ENCODE measurements at places on chromosomes 1 and 21.

DNA sequence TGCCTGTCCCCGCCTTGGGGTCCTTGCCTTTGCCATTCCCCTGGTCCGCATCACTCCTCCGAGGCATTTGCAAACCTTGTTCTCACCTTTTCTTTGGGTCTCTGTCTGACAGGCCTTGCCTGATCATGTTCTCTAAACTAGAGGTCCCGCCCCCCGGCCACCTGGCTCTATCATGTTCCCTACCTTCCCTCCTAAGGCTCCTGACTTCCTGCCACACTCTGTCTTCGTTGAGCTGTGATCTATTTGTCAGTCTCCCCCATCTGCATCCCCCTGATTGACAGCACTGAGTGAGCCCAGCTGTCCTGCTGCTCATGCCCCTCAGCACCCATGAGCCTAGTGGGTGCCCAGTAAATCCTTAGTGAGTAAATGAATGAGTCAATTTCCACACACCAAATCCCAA, 22.8 kb downstream of the ERG start:
- no peak for DNase-seq

- DNase-seq = no peak
Observed at GRCh38 chr21:25640202-25640942, 1.3 kb downstream of the JAM2 start.

- DNase-seq = no peak
Observed at GRCh38 chr1:194734970-194735369, 1548.6 kb upstream of the B3GALT2 start.

DNA sequence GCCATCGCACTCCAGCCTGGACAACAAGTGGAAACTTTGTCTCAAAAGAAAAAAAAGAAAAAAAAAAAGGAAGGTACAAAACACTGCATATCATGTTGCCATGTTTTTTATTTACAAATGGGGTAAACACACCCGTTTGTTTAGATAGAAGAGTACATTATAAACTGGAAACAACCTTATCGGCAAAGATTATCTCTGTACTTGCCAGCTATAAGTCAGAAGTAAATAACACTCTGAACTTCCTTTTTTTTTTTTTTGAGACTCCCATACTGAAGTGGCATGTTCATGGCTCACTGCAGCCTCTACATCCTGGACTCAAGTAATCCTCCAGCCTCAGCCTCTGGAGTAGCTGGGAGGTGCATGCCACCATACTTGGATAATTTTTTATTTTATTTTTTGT, 21.9 kb downstream of the USP48 start:
- DNase-seq = no peak

- DNase-seq = no peak
Observed at GRCh38 chr1:108053270-108054013, 88.5 kb upstream of the VAV3 start.

- DNase-seq = no peak
Observed at GRCh38 chr1:223834660-223835263, 11.0 kb downstream of the TP53BP2 start.

DNA sequence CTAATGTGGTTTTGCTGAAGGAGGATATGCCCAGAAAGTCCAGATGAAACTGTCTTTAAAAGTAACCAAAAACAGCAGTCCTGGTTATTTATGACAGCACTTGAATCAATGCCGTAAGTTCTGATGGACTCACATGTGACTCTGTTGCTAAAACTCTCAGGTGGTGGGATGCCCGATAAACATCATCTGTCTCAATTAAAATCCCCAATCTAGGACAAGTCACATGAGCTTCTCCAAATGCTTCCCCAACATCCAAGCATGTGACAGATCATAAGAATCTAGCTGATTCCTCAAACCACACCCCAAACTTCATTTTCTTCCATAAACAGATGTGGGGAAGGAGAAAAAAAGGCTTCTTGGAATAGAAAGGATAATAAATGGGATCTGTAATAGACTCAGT, 786 bp upstream of the CTSK start:
- no peak for DNase-seq

DNA sequence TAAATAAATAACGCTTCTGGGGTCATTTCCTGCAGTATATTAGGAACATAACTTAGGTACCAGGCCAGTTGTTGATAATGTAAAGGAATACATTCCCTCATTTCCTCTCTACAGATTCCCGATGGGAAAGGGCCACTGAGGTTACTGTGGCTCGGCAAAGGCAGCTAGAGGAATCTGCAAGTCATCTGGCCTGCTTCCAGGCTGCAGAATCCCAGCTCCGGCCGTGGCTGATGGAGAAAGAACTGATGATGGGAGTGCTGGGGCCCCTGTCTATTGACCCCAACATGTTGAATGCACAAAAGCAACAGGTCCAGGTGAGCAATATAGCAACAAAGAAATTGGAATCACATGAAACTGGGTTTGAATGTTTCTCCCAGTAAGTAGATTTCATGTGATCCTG, 109.6 kb upstream of the BMP8A start:
- no peak for DNase-seq

DNA sequence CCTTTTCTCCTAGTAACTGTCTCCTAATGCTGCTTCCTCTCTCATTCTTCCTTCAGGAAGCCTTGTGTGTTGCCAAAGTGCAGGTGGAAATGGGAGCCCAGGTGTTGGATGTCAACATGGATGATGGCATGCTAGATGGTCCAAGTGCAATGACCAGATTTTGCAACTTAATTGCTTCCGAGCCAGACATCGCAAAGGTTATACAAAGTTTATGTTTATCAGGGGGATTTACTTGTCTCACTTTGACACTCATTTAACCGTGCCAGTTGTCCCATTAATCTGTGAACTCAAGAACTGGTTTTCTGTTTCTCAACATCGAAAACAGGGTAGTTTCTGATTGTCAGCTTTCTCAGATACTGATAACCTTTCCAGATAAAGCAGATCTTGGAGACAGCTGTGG, 40.4 kb downstream of the MTR start:
- DNase-seq = no peak

DNA sequence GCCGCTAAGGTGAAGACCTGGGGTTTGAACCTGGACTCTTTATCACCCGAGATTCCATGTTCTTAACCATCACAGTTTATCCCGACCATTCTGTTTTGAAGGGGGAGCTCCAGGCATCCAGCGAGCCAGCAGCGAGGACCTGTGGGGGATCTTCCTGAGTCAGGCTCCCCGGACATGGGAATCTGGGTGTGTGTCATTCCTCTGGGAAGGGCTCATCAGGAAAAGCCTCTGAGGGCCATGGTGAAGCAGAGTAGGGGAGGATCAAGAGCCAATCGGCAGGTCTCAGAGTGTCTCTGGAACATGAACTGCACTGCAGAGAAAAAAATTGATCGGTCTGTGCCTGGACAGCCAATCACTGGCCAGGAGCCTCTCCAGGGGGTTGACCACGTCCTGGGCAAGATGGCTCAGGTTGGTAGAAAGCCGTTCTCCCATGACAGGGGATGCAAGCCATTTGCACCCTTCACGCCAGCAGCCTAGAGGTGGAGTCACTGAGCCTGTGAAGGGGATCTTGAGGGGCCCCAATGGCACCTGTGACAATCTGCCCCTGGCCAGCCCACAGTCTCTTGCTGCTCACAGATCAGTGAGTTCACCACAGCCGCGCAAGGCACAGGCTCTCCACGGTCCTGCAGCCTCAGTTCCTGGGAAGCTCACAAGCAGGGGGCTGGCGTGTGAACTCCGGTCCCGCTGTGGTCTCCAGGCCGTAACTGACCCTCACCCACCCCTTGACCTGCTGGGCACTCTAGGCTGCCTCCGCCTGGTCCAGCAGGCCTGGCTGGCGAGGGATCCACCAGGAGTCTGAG, 20.4 kb upstream of the ACTRT2 start:
- no peak for DNase-seq

GRCh38 chr1:116096013-116096618, 15.1 kb upstream of the MAB21L3 start:
- DNase-seq = no peak

DNA sequence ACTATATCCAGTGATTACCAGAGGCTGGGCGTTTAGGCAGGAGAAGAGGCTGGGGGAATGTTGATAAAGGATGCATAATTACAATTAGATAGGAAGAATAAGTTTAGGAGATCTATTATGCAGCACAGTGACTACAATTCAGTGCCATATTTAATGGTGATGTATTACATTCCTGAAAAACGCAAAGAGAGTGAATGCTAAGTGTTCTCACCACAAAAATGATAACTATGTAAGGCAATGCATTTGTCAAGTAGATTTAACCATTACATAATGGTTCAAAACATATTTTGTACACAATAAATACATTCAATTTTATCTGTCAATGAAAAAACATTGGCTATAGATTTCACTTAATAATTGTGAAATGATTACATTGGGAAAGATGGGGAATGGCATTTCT, 548.9 kb downstream of the NUF2 start:
- no peak for DNase-seq
